NCI-H1694 treated with DMSO at 0.1 percent for 48 hours (cell line): ENCODE measurements at places on chromosomes 3 and 15.

- DNase-seq = no peak
Measured at GRCh38 chr3:52225452-52226228, at the start of gene TLR9. Gene TLR9, minus strand, starts transcription at chr3:52225645. Its CDS starts 116 bp downstream, at chr3:52225529.

DNA sequence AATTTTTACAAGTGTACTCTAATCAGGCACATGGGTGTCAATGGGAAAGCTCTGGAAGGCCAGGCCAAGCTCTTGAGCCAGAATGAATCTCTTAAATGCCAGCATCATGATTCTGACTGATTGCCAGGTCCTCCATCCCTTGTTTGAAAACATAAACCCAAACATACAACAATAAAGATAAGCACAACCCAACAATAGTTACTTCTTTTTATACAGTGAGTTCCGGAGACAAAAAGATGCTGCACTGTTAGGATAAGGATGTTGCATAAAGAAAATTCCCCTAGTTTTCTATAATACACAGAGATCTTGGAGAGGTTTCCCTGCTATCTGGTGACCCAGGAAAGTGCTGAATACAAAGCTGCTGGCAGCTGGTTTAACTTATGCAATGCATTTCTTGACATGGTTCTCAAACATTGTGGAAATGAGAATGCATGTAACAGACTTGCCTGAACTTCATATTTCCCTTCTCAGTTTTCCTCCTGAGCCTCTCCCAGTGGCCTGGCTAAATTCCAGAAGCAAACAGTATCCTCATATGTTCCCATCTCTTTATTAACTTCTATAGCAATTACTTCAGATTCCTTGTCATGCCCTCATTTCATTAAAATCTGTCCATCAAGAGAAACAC is 180.1 kb upstream of the PRICKLE2 start:
- DNase-seq = no peak

- no peak for DNase-seq
Measured at GRCh38 chr15:78063970-78064385, 13.5 kb downstream of the TBC1D2B start.

DNA sequence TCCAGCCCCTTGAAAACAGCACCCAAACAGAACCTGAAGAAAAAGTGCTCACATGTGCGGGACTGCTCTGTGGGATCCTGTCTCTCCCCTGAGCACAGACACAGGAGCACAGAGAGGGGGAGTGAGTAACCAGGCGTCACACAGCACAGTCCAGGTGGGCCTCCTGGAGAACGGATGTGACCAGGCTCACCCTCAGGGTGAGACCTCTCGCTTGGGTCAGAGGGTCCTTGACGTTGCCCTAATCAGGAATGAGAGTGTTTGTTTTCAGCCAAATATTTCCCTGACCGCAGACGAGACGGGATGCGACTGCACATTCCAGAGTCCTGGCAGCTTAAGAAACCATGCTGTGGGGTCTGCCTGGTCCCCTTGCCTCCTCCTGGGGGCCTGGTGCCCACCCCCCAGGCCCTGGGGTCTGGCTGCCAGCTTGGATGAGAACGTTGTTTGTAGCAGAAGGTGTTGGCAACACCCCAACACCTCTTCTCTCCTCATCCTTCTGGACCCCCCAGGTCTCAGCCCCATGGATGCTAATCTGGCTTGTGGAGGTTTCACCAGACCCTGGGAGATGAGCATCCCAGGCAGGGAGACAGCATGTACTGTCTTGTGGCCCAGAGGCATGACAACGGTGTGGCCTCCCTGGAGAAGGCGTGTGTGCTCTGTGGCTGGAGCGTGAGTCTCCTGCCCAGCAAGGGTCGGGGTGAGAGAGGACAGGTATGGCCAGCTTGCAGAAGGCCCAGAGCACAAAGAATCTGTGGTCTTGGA is 42.1 kb upstream of the SLC6A6 start:
- no peak for DNase-seq

- DNase-seq = no peak
Measured at GRCh38 chr3:28502397-28502937, 153.8 kb upstream of the AZI2 start.

GRCh38 chr3:26102376-26102775 is 312.5 kb downstream of the OXSM start:
- DNase-seq = no peak

DNA sequence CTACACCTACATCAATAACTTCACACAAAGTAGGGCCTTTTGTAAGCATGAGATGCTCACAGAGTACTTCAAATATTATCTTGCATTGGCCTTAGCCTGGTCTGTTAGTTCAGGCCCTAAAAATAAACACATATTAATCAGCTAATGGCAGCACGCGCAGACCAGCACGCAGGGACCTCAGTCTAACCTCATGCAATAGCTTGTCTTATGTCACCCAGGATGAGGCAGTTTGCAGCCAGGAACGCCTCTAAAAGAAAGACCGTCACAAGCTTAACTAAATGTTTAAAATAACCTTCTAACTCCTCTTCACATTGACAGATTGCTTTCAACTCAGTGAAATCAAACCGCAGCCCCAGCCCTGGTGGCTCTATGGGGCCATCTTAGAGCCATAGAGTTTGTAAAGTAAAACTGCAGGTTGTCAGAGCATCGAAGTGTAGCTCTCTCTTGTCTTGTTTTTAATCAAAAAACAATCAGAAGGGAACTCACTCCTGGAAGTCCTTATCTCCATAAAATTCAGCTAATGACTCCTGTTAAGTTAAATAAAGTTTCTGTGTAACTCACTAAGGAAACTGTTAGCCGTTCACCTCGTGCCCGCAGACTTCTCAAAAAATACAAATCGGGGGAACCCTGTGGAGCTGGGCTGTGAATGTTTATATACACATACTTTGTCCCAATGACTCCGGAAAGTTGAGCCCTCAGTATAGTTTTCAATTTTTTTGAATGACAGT is 212.6 kb downstream of the CDIN1 start:
- DNase-seq = no peak
